ENCODE measurements at places on chromosomes 2 and 18.
A peak's percentile ranks its signal among the peaks of the same experiment; 100 is the strongest.

DNA sequence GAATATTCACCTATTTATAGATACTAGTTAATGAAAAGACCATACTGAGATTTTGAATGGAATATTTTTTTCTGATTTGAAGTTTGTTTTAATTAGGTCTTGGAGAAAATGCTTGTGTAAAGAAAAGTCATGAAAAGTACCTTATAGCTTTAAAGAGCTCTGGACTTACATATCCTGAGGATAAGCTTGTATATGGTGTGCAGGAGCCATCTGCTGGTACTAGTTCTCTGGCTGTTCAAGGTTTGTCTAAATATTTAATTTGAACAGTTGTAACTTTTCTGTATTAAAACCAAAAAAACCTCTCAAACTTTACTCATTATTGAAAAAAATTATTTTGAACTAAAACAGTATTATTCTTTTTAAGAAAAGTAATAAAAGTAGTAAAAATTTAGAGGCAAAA lies 50.1 kb downstream of the UBR3 start:
- no peak for DNase-seq

DNA sequence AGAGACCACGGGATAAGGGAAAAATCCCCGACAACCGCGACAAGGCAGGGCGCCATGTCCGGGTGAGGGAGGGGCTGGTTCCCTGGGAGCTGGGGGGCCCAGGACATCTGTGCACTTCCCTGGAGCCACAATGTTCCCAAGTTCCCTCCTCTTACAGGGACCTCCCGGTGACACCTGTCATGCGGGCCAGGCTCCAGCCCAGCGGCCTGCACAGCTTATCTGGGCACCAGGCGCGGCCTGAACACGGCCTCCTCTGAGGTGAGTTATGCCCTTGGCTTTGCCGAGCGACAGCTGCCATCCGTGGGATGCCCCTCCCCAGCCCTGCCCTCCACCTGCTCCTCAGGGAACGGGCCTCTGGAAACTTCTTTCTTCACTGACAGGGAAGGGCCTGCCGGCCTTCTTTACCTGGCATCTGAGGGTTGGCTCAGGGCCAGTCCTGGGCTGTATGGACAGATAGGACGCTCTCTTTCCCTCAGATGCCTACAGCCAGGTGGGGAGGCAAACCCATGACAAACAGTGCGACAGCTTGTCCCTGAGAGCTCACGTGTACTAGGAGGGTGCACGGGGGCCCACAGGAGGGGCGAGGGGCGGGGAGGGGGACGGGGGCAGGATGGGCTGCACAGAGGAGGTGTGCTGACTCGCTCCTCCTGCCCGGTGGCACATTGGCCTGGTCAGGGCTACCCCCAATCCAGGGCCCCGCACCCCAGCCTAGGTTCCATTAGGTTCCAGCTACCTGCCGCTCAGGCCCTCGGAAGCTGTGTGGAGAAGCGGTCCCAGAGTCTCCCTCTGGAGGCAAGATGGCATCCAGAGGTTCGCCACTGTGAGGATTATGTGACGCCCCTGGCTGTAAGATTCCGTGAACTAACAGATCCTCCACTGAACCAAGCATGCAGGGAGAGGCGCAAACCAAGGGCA lies 34.9 kb upstream of the HPCAL1 start:
- no peak for DNase-seq

- no peak for DNase-seq
These were observed 45.7 kb downstream of the ITGB1BP1 start for GRCh38 chr2:9377461-9378097.

DNA sequence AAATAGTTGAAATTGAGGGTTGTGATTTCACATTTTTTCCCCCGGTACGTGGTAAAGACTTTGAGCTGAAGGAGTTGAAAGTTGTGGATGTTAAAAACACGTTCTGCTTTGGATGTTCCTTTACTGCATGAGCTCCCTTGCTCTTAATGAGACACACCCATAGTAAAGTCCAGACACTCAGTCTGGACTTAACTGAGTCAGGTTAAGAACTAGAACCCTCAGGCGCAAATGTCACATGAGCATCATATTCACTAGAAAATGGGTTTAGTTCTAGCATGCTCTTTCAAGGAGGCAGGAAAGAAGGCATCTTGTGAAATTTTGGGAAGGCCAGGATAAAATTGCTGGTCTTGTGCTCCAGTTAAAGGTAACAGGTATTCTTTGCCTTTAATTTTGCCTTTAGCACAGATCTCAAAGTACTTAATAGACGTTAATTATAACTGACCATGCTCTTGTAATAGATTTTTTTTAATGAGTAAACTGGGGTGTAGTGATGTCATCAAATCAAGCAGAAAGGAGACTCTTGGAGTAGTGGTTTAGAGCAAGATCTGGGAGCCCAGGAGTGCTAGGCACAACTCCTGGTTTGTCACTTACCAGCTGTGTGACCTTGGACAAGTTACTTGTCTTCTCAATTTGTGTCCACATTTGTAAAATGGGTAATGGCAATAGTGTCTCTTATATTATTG lies 20.6 kb downstream of the ITGA6 start:
- DNase-seq: no peak

DNA sequence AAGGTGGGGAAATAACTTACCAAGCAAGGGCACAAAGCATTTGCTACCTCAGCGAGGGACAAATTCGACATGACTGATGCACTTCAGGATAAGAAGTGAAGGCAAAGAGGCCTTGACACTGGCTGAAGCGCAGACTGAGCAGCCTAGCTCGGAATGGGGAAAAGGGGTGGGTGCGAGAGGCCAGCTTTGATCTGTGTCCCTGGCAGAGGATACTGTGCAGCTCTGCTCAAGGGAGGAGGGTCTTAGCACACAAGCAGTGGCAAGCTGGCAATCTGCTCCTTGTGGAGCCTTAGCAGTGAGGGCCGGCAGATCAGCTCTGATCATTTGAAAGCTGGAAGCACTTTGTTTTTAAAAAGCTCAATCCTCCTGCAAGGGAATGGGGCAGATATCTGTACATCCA lies 222.3 kb downstream of the ZBTB7C start:
- DNase-seq: no peak

DNA sequence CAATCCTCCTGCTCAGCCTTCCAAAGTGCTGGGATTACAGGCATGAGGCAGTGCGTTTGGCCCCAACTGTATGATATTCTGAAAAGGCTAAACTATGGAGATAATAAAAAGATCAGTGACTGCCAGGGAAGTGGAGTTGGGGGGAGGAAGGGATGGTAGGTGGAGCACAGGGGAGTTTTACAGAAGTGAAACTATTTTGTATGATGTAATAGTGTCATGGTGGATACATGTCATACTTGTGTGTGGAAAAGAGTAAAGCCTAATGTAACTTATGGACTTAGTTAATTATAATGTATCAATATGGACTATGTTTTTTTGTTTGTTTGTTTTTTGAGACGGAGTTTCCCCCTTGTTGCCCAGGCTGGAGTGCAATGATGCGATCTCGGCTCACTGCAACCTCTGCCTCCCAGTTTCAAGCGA lies 2.9 kb upstream of the GGCX start:
- no peak for DNase-seq

- DNase-seq: no peak
These were observed 12.7 kb upstream of the SMAD4 start for GRCh38 chr18:51017140-51017879.

GRCh38 chr2:106192752-106193689 lies 1.1 kb downstream of the UXS1 start:
- DNase-seq: peak; percentile 77

GRCh38 chr2:105403783-105404698 lies 5.2 kb upstream of the FHL2 start:
- DNase-seq: peak; percentile 75

GRCh38 chr2:27021253-27022049 lies 11.3 kb upstream of the TMEM214 start:
- DNase-seq: no peak

DNA sequence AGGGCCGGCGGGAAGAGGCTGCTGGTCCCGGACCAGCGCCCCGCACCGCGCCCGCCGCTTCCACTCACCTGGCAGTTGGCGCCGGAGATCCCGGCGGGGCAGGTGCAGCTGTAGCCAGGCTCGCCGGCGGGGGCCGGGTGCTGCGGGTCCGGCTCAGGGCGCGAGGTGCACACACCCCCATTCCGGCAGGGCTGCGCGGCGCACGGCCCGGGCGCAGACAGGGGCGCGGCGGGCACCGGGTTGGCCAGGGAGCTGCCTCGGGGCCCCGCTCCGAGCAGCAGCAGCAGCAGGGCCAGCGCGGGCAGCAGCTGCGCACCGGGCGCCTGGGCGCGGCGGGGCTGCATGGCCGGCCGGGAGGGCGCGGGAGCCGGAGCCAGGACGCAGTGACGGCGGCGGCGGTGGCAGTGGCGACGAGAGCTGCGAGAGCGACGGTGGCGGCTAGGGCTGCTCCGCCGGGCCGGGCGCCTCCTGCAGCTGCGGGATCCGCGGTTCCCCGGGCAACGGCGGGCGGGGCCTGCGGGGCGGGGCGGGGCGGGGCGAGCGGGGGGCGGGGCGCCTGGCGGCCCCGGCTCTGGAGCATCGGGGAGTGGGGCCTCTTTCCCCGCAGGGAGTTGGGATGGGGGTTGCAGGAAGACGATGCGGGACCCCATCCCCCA lies at the start of gene DNER:
Gene DNER (minus strand): TSS at position 476 of the 656 bp plus-strand sequence. CDS start 132 bp downstream, at position 344.
- DNase-seq: no peak

DNA sequence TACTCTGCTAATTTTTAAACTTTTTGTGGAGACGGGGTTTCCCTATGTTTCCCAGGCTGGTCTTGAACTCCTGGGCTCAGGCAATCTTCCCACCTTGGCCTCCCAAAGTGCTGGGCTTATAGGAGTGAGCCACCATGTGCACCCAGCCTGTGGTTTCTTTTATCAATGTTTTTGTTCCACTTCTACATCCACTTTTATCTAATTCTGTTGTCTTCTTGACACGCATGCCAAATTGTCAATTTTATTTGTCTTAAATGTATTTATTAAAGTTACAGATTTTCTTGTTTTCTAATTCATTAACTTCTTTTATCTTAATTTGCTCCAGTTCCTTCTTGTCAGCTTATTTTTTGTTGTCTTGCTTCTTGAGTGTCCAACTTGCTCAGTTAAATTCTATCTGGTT lies 43.8 kb upstream of the ASPRV1 start:
- no peak for DNase-seq

- DNase-seq: no peak
These were observed 758.7 kb upstream of the FSHR start for GRCh38 chr2:49913025-49913424.

- peak; percentile 49 for DNase-seq
These were observed 748 bp upstream of the ZNF804A start for GRCh38 chr2:184597571-184597991.

DNA sequence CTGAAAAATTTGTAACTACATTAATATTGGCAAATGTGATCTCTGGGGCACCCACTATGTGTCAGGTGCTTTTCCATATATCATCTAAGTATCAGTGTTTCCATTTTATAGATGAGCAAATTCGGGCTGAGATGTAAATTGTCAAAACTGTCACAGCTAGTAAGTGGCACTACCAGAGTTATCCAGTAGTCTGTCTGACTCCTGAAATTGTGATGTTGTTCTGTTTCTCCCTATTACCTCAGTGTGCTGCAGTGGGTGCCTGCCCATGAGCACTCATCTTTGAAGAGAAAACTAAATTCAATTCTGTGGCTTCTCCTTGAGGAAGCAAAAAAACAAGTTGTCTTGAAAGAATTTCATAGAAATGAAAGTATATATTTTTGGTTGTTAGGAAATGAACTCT lies 467.4 kb upstream of the FANCL start:
- no peak for DNase-seq

DNA sequence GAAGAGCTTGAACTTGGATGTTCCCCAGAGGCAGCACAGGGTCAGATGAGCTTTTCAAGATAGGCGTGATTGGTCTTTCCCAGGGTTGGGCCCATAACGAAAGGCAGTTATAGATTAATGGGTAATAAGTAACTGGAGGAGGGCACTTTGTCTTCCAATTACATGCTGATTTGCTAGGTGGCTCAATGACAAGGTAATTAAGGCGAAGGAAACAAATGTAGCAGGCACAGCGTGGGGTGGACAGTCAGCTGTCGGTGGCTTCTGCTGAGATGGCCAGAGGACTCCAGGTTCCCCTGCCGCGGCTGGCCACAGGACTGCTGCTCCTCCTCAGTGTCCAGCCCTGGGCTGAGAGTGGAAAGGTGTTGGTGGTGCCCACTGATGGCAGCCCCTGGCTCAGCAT lies at the start of gene UGT1A4:
Gene UGT1A4 (plus strand): TSS at position 185 of the 400 bp plus-strand sequence. CDS start 85 bp downstream, at position 270.
- no peak for DNase-seq

DNA sequence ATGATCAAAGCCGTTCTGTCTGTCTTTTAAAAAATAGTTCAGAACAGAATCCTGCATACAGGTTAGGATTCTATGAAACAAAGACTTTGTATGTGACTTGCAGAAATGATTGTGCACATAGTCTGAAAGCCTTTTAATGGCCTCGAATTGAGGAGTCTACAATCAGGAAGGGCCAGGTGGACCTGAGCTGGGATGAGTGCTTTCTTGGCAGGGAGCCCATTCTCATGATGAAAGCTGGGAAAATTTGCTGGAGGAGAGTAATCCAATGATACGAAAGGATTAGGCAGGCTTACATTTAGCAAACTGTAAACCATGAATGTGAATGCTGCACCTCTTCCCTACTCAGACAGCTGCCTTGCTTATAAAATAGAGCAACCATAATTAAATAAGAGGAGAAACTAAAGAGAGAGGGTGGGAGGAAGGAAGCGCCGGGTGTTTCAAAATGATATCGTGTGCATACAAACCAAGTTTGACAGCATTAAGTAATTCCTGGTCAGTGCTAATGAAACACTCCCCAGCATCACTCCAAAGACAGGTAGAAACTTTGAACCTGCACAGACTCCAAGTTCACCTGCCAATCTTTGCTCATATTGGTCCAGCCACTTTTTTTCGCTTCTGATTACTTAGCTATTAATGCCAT lies 23.7 kb upstream of the CXCR4 start:
- no peak for DNase-seq

GRCh38 chr2:66432801-66433694 lies 1.9 kb upstream of the MEIS1 start:
- DNase-seq: peak; percentile 78

DNA sequence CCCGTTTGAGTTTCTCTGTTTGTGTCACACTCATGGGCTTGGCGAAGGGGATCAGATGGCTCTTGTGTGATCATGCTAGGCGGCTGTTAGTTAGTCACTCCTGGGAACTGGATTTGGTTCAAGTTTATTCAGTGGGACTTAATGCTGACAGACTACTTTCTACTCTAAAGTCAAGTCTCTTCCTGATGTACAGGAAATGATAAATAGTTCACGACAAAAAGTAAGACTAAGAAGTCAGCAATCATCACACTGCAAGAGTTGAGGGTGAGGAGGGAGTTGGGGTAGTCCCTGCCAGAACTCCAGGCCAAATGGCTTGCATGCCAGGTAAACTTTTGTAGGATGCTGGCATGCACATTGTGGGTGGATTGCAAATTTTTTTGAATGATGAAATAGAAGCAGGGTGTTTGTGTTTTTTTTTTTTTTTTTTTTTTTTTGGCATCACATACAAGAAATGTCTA lies 25.1 kb upstream of the CCL20 start:
- no peak for DNase-seq

Data from brain microvascular endothelial cell (primary cell).